ENCODE measurements at places on chromosomes 5 and 9.

- H3K27ac ChIP-seq, result no peak overlapping the region
- no peak for DNase-seq
- peaks cover 1% of the 10 kb centered on the region for H3K4me1 ChIP-seq
- H3K4me3 ChIP-seq, result no peak overlapping the region
- H3K27me3 ChIP-seq, result peaks cover 4% of the 10 kb centered on the region
Measured at GRCh38 chr5:136051486-136052220, 22.9 kb downstream of the TGFBI start.

- peaks cover 31% of the 10 kb centered on the region for H3K27me3 ChIP-seq
- H3K4me3 ChIP-seq, result no peak overlapping the region
- DNase-seq, result no peak
- H3K4me1 ChIP-seq, result peaks cover 10% of the 10 kb centered on the region
- no peaks in the 10 kb centered on the region for H3K36me3 ChIP-seq
- H3K27ac ChIP-seq, result no peak overlapping the region
Measured at GRCh38 chr9:88183798-88184495, 45.7 kb upstream of the SPATA31C2 start.

DNA sequence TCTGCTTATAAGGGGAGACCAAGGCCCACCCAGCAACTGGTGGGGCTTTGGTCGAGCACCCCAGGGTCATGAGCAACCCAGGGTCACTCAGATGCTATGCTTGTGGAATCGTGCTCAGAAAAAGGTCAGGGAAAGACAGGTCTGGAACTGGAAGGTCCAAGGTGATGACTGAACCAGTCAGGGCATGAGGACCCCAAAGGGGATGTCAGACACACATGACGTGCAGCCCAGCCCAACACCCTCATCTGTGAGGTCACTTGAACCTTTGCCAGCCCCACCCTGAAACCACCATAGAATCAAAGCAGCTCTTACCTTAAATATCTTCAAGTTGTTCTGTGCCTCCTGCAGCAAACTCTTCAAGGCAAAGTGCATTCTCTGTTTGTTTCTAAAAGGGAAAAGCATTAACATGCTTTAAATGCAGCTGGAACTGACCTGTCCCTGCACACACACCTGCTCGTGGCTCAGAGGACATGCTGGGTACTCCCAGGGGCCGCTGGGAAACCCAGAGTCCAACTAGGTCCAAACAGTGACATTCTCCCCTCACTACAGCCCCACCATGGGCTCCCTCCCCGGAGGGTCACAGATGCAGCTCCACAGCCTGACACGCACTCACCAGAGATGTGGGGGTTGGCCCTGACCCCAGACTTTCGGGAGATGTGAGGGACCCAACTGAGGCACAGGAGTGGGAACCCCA is 29.4 kb downstream of the IPPK start:
- no peak overlapping the region for H3K4me3 ChIP-seq
- H3K4me1 ChIP-seq, result no peaks in the 10 kb centered on the region
- no peaks in the 10 kb centered on the region for H3K27me3 ChIP-seq
- peaks cover 45% of the 10 kb centered on the region for H3K36me3 ChIP-seq
- no peak overlapping the region for H3K27ac ChIP-seq

GRCh38 chr5:37833990-37834389 is 5.9 kb downstream of the GDNF start:
- DNase-seq, result no peak
- H3K27me3 ChIP-seq, result peaks cover 82% of the 10 kb centered on the region
- H3K36me3 ChIP-seq, result no peaks in the 10 kb centered on the region
- H3K4me1 ChIP-seq, result peaks cover 14% of the 10 kb centered on the region

DNA sequence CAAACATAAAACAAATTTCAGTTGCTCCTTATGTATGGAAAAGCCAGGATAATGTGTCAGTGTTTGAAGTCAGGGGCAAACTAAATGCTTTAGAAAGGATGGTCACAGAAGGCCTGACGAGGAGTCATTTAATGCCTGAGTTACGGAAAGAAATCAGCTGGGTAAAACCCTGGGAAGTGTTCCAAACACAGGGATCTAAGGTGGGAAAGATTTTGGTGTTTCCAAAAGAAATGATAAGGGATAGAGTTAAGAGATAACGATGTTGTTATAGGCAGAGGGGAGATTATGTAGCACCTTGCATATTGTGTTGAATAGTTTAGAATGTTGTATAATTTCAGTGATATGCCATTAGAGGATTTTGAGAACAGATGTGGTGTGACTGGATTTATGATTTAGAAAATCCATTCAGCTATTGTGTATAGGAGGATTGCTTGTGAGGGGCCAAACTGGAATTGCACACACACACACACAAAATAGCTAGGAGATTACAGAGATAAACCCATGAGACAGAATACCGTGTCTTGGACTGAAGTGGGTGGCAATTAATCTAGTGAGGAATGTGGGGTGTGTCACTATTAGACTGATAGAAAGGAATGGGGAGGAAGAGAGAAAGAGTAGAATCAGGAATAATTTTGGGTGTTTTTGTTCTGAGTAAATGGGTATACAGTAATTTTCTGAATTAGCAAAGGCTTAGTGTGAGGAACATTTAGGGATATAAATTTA is 274.2 kb upstream of the DAB2 start:
- no peak overlapping the region for H3K4me3 ChIP-seq
- DNase-seq, result no peak
- peaks cover 9% of the 10 kb centered on the region for H3K27me3 ChIP-seq
- H3K36me3 ChIP-seq, result no peaks in the 10 kb centered on the region
- no peaks in the 10 kb centered on the region for H3K4me1 ChIP-seq

DNA sequence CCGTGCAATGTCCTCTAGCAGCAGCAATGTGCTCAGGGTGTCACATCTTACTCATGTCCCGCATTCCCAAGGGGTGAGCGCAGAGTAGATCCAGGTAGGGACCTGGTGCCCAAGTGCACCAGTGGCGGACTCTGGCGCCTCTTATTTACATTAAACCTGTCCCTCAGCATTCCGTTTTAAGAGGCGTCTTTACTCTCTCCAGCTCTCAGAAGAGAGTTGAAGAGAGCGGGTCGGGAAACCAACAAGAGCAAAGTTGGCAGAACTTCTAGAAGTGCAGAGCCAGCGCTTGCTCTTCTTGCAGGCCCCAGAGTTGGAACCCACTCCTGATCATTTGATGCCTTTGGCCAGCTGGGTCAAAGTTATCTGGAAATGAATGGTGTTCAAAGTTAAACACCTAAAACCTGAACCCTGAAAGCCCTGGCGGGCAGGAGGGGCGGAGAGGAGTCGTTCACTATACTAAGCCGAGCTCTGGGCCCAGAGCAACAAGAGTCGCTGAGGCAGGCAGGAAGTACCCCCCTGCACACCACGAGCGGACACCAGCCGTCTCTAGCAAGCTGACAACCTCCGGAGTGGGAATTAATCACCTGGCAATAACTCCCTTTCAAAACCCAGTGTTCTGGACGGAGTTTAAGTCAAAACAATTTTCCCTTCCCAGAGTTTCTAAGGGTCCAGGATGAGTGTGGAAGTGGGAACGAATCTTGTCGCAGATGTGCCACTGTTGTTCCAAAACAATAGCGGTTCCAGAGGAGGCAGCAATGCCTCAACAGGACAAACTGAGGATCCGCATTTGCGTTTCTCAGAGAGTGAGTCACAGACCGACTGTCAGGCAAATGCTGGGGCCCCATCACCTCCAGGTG is 122.8 kb downstream of the TMEM161B start:
- H3K4me1 ChIP-seq, result peaks cover 11% of the 10 kb centered on the region
- H3K4me3 ChIP-seq, result peak overlapping the region; percentile 69

DNA sequence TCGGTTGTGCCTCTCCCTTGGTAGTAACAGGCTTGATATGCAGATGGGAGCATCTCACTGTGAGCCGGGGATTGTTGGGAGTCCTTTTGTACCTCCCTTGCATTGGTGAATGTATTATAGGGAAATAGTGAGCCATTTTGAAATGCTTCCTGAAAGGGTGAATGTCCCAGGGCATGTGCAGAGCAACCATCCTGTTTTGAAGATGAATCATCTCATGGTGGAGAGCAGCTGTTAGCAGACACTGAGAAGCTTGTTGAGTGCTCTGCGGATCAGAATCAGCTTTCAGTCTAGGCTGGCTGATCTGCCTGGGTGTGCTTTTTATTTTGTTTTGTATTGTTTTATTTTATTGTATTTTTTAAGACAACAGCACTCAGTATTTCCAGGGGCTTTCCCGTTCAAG is 29.7 kb downstream of the SLC36A1 start:
- no peaks in the 10 kb centered on the region for H3K36me3 ChIP-seq
- no peaks in the 10 kb centered on the region for H3K27me3 ChIP-seq
- no peak overlapping the region for H3K27ac ChIP-seq
- H3K4me1 ChIP-seq, result no peaks in the 10 kb centered on the region

GRCh38 chr9:129619787-129620668 is 873 bp downstream of the C9orf50 start:
- no peak overlapping the region for H3K27ac ChIP-seq
- H3K4me3 ChIP-seq, result peak overlapping the region; percentile 21
- H3K4me1 ChIP-seq, result peaks cover 13% of the 10 kb centered on the region
- peak; percentile 33 for DNase-seq
- peaks cover 4% of the 10 kb centered on the region for H3K36me3 ChIP-seq

- no peak overlapping the region for H3K4me3 ChIP-seq
- no peaks in the 10 kb centered on the region for H3K36me3 ChIP-seq
- H3K4me1 ChIP-seq, result no peaks in the 10 kb centered on the region
- no peak for DNase-seq
Measured at GRCh38 chr9:111136180-111136579, 97.9 kb upstream of the LPAR1 start.

DNA sequence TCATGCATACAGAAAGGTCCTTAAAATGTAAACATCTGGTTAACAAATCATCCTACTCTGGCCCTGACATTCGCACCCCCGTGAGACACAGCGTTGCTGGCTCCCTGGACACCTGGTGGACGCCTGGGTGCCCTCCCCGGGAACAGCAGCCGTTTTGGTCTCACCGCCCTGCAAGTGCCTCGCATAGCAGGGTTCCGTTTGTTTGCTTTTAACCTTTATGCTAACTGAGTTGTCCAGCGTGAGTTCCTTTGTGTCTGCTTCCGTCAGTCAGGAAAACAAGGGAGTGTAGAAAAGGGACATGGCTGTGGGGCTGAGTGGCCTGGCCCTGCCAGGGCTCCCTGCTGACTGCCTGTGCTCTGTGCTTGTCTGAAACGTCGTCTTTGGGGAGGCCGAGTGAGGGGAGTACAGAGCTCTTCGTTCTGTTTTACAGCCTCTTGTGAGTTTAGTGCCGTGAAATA is 91.8 kb upstream of the CACNA1B start:
- H3K36me3 ChIP-seq, result peaks cover 32% of the 10 kb centered on the region
- no peaks in the 10 kb centered on the region for H3K27me3 ChIP-seq
- H3K4me3 ChIP-seq, result no peak overlapping the region
- peaks cover 2% of the 10 kb centered on the region for H3K4me1 ChIP-seq

DNA sequence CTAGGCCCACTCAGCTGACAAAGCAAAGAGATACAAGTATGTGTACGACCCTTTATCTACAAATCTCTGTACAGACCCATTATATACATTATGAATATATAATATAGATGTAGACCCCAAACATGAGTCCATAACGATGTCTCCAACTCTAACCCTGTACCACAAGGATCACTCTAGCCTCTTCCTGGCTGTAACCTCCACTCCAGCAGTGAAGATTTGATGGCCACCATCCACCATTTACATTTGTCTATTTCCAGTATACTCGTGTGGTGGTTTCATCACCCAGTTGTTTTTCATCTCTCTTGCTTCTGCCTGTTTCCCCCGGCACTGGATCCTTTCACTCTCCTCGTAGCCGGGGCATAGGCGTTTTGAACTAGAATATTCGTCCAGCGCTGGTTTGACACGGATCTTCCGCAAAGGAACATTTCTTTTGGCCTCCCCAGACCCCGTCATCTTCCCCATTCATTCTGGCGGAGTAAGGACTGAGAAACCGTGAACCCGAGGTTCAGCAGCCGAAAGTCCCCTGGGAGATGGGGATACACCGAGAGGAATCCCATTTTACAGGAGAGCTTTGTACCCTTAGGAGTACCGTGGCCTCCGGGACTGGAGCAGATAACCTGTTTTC is 828 bp upstream of the TRIO start:
- peak overlapping the region; percentile 80 for H3K4me3 ChIP-seq
- peaks cover 7% of the 10 kb centered on the region for H3K4me1 ChIP-seq
- no peaks in the 10 kb centered on the region for H3K36me3 ChIP-seq
- no peak for DNase-seq

DNA sequence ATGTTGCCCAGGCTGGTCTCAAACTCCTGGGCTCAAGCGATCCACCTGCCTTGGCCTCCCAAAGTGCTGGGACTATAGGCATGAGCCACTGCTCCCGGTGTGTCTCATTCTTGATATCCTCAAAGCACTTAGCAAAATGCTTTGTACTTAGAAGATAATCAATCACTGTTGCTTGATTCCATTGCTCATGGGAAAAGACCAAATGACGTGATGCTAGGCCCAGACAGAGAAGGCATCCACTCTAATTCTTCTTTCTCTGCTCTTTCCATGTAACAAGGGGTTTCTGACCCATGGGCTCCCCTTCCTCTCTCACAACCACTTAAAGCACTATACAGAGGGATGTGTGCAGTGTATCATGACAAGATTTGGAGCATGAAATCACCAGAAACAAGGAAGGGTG is 83.0 kb downstream of the APBA1 start:
- peaks cover 4% of the 10 kb centered on the region for H3K4me1 ChIP-seq
- H3K27ac ChIP-seq, result no peak overlapping the region
- no peaks in the 10 kb centered on the region for H3K36me3 ChIP-seq
- DNase-seq, result no peak
- H3K27me3 ChIP-seq, result peaks cover 17% of the 10 kb centered on the region

DNA sequence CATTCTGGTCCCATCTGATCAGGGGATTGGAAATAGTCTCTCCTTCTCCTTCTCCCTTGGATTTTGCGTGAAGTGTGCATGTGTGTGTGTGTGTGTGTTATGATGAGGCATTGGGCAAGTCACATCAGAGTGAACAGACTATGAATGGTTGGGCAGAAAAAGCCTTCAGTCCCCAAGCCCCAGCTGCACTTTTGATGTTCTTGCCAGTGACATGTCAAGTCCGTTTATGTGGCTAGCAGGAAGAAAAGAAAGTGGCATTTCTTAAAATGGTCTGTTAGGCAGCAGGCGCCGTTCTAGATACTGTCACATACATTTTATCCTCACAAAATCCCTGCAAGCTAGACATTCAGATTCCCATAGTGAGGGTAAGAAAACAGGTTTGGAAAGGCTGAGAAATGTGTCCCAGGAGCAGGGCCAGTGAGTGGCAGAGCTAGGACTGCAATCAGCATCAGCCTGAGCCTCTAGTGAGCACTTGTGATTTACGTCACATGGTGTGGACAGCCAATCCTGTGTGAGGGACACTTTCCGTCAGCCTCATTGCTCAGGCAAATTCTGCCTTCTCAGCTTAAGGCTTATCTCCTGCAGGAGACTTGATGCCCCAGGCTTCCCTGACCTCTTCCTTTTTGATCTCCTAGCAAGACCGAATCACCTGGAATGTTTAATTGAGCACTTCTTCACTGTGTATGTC is 60.4 kb downstream of the GLRA1 start:
- no peaks in the 10 kb centered on the region for H3K27me3 ChIP-seq
- no peak overlapping the region for H3K27ac ChIP-seq
- H3K36me3 ChIP-seq, result no peaks in the 10 kb centered on the region
- no peak for DNase-seq
- H3K4me1 ChIP-seq, result no peaks in the 10 kb centered on the region

DNA sequence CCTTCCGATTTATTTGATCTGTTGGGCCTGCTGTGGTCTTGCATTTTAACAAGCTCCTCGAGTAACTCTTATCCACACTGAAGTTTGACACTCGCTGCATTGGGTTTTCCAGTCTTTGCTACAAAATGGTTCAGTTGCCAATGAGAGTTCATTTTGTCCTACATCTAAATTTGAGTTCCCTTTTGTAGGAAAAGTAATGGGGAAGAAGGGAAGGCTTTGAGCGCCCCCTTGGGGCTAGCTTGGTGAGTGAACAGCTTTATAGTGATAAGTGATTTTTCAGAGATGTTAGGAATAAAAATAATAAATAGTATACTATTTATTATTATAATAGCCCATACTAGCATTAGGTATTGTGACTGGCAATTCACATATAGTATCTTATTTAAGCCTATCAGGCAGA is 89.9 kb upstream of the GNAQ start:
- H3K27me3 ChIP-seq, result peaks cover 20% of the 10 kb centered on the region
- no peak overlapping the region for H3K4me3 ChIP-seq
- peaks cover 30% of the 10 kb centered on the region for H3K4me1 ChIP-seq
- DNase-seq, result peak; percentile 24

Data from T-helper 2 cell treated with Interferon-gamma antibody and Interleukin-4, amounts not matched to agents 5 μg/mL and 100 μg/mL, for 36 hours (primary cell).